ENCODE measurements at places on chromosomes 16 and 17.

GRCh38 chr16:13041646-13042290 lies 140.4 kb downstream of the SHISA9 start:
- no peak for DNase-seq

DNA sequence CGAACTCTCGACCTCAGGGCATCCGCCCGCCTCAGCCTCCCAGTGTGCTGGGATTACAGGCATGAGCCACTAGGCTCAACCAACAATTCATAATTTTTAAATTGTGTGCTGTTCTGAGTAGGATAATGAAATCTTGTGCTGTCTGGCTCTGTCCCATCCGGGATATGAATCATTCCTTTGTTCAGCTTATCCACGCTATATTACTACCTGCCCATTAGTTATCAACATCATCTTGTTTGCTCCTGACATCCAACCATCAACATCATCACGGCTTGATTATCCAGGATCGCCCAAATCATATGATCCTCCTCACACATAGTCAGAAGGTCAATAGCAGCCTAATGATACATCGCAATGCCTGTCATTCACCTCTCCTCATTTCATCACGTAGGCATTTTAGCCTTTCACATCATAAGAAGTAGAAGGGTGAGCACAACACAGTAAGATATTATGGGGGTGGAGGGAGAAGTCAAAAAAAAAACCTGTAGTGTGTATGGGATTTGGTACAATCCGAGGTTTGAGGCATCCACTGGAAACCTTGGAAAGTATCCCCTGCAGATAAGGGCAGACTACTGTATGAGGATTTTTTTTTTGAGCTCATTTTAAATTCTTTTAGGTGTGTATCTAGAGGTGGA lies 77.0 kb upstream of the SIAH1 start:
- no peak for DNase-seq

- DNase-seq = no peak
Observed at GRCh38 chr16:50267151-50267631, 840 bp downstream of the ADCY7 start.

GRCh38 chr17:42180922-42181850 lies at the start of gene KCNH4:
Gene KCNH4 (minus strand): TSS chr17:42181142. CDS start chr17:42180945, 197 bp downstream.
- DNase-seq = no peak

DNA sequence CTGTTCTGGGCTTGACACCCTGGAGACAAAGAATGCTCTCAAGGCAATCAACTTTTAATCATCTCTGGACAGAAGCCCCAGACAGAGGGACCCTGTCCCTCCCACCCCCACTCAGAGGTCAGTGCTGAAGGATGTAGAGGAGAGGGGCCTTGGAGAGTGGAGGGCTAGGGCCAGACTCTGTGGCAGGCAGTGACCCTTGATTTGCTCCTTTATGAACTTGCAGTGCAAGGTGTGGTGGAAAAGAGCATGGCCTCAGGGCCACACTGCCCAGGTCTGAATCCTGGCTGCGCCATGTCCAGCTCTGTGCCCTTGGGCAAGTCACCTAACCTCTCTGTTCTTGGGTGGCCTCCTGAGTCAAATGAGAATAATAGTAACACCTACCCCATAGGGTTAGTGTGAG lies 134.3 kb downstream of the TMEM132E start:
- DNase-seq = no peak

GRCh38 chr16:29927070-29927905 lies 1.3 kb upstream of the KCTD13 start:
- no peak for DNase-seq

DNA sequence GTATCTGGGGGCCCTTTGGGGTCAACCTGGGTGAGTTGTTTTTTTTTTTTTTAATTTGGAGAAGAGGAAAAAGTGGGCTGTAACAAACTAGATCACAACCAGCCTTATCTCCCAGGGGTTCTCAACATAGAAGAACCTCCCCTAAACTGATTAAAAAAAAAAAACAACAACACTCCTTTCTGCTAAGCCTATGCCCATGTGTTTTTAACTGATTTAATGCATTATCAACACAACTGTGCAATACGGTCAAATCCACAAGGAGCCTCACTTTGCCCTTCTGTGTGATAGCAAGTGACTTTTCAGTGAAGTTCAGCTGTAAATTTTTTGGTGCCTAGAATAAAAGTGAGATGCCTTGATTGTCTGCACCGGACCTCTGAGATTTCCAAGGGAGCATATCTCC lies 646 bp downstream of the MYH11 start:
- no peak for DNase-seq

- DNase-seq = no peak
Observed at GRCh38 chr17:49388692-49389513, 25.8 kb downstream of the PHB1 start.

DNA sequence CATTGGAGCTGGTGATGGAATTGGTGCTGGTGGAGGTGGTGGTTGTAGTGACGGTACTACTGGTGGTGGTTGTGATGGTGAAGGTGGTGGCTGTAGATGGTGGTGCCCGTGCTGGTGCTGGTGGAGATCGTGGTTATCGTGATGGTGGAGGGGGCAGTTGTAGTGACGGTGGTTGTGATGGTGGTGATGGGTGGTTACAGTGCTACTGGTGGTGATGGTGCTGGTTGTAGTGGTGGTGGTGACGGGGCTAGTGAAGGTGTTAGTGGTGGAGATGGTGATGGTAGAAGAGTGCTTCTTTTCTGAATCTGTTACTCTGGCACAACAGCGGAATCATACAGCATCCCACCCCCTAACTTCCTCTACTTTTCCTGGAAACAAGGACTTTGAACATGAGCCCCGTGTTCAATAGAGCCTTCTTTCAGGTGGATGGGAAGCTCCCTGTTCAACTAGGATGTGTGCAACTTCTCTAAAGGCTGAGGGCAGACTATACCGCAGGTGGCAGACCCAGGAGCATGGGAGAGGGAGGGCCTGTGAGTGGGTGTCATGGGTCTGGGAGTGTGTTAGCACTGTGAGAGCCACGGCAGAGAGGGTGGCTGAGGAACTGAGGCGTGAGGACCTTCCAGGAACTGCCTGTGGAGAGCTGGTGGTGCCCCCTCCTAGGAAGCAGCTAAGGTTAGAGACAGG lies 8.2 kb downstream of the TBX21 start:
- DNase-seq = no peak

GRCh38 chr17:152860-153420 lies 15.6 kb downstream of the SCGB1C2 start:
- DNase-seq = no peak

GRCh38 chr17:44304651-44305050 lies 3.8 kb upstream of the RUNDC3A start:
- DNase-seq = no peak

- no peak for DNase-seq
Observed at GRCh38 chr17:60579090-60579489, 20.9 kb upstream of the PPM1D start.

DNA sequence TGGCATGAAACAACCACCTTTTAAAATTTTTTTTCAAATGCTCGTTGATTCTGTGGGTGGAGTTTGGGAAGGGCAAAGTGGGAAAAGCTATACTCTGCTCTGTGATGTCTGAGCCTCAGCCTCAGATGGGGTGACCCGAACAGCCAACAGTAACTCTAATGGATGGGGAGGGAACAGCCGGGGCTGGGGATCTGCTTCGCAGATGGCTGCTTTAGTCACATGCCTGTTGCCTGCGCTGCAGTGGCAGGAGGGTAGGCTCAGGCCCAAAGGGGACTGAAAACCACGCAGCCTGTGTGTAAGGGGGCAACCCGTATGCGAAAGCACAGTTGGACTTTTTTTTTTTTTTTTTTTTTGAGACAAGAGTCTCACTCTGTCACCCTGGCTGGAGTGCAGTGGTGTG lies 14.9 kb upstream of the MAPK3 start:
- DNase-seq = no peak

- DNase-seq = no peak
Observed at GRCh38 chr16:75927810-75928209, 201.5 kb upstream of the CPHXL start.

GRCh38 chr16:84232969-84233368 lies 6.8 kb downstream of the KCNG4 start:
- DNase-seq = no peak

DNA sequence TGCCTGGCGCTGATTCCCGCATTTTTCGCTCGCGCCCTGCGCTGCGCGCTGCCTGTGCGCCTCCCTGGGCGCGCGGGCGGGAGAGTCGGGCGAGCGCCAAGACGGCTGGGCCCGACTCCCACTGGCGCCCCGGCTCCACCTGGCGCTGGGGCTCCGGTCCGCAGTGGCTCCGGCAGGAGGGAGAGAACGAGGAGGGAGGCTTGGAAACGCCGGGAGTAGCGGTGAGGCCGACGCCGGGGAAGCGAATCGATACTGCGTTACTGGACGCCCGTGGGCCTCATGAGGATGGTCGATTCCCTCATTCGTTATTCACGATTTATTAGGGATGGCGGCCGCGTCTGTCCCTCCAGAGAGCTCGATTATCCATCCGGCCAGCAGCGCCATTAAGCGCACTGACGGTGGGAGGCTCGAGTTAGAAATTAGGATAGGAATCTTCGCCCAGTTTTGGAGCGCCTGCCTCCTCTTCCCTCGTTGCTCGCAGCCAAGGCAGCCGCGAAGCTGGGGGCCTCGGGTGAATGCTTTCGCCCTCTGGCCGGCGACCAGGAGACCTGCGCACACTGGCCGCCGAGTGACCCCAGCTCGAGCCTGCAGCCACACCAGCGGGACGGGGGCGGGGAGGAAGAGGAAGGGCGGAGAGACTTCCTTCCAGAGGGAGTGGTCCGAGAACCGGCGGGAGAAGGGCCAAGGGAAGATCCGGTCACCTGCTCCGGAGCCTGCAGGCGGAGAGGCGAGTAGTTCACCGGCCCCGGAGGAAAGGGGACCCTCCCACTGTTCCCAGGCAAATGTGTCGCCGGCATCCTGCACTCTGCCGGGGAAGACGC lies 1.3 kb upstream of the PCGF2 start:
- peak; percentile 83 for DNase-seq

DNA sequence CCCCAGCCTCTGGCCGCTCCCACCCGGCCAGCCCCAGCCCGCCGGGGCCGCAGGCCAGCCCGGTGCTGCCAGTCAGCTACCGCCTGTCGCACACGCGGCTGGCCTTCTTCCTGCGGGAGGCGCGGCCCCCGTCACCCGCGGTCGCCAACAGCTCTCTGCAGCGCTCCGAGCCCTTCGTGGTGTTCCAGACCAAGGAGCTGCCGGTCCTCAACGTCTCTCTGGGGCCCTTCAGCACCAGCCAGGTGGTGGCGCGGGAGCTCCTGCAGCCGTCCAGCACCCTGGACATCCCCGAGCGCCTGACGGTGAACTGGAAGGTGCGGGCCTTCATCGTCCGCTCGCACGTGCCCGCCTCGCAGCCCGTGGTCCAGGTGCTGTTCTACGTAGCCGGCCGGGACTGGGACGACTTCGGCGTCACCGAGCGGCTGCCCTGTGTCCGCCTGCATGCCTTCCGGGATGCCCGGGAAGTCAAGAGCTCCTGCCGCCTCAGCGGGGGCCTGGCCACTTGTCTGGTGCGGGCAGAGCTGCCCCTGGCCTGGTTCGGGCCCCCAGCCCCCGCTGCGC lies 46.8 kb downstream of the TMEM132E start:
- DNase-seq = no peak

GRCh38 chr16:68900009-68900408 lies 56.7 kb downstream of the TANGO6 start:
- DNase-seq = no peak

DNA sequence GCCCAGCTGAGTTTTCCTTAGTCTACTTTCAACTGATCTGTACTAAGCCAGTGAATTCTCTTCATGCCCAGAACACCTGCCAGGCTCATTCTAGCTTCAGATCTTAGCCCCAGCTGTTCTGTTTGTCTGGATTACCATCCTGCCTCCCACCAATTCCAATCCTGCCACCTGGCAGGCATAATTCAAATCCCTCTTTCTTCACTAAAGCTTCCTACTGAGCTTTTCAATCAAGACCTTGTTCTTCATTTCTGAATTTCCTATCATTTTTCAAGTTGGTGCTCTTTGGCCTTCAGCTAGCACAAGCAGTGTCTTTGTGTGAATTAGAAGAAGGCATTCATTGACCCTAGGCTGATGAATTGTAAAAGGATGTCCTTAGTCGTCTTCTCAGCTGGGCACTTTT lies 357.6 kb downstream of the UTP18 start:
- DNase-seq = no peak

DNA sequence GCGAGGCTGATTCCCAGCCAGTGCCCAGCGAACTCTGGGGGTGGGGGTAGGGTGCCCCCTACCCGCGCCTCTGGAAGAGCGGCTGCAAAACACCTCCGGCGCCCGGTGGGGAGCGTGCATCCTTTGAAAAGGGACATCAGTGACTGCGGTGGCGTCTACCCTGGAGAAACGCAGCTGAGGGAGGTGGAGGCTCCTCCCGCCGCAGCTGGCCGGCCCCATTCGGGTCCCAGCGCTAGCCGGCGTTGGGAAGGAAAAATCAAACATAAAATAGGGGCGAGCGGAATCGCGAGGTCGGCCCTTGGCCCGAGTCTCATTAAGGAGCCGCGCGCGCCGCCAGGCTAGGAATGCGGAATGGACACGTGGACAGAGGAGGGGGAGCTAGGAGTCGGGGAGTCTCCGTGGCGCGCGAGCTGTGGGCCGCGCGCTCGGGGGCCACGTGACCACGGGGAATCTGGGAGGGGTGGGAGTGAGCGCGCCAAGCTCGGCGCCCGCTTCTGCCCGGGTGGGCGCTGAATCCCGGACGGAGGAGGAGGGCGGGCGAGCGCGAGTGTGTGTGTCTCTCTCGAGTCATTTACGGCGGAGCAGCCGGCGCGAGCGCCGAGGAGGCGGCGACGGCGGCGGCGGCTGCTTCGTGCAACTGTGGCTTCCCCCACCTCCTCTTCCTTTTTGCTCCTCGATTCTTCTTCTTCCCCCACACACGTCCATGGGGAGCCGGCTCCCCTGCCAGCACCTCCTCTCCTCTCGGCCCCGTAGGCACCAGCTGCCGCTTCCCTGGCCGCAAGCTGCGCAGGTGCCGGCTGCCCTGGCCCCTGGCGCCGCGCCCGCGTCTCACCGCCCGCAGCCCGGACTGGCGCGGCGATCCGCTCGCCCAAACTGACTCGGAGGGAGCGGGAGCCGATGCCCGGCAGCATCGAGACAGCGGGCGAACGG lies at the start of gene TMEM132E:
Gene TMEM132E (plus strand): TSS at position 566 of the 930 bp plus-strand sequence. CDS start 1,495 bp downstream, outside the sequence.
- DNase-seq = no peak

DNA sequence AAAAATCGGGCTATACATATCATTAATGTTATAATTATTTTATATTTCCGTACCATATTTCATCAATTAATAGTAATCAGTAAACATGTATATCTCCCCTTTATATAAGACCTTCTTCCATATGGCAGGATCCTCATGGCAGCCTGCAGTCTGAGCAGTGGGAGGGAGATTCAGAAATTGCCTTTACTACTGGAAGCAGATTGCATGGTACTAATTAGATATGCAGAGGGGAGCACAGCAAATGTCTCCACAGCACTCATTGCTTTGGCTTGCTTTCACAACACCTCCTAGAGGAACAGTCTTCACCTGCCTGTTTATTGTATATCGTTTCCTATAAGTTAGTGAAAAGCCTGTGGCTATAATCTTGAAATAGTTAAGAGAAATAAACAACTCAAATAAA lies 585.8 kb upstream of the GOT2 start:
- no peak for DNase-seq

DNA sequence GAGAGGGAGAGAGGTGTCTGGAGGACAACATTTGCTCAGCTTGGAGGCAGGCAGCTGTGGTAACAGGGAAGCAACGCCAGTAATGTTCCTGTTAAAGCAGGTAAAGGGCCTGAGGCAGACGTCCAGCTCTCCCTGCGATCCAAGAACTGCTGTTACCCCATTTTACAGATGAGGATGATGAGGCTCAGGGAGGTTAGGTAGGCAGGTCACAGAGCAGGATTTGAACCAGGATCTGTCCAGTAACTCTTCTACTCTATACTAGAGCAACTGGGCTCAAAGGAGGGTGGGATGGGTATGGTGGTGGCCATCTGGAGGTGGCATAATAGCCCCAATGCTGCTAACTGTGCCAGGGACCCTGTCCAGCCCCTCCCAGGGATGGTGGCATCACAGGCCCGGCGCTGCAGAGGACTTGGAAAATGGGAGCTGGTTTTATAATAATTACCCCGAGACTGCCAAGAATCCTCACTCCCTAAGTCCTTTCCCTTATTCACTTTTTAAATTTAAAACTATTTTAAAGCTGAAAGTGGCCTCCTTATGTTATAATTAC lies 12.0 kb downstream of the CA7 start:
- DNase-seq = no peak

All from SHP77 (cell line).